Camera-type eye (tissue), 1 donor: ENCODE measurements at places on chromosomes 6 and 20. TPM values are rescaled to one million over a fixed set of nuclear protein-coding genes. Genes with fewer than 3 reads are reported as not detected.

Gene GABRR2
- total RNA-seq = 28.4 TPM

Gene FLOT1
- total RNA-seq = 68.1 TPM

Gene RXRB
- 34.6 TPM for total RNA-seq

Gene SPATS1
- not detected for total RNA-seq

Gene PI16
- 154 TPM for total RNA-seq

Gene CPNE5
- 10.8 TPM for total RNA-seq

Gene KCNQ2
- 31.6 TPM for total RNA-seq

Gene RAET1G
- total RNA-seq = not detected

Gene F13A1
- total RNA-seq = 45.1 TPM

Gene HRH3
- total RNA-seq = 1.3 TPM

Gene KHDC1L
- 1.0 TPM for total RNA-seq

Gene COL19A1
- total RNA-seq = 2.3 TPM

Gene EMILIN3
- total RNA-seq = 27.2 TPM

Gene ERVFRD-1
- total RNA-seq = not detected

Gene POU5F1
- total RNA-seq = not detected

Gene CARMIL1
- total RNA-seq = 33.8 TPM

Gene TAF8
- 29.4 TPM for total RNA-seq

Gene ENPP5
- total RNA-seq = 8.9 TPM

Gene PRKN
- total RNA-seq = 19.5 TPM

Gene MLIP
- total RNA-seq = 8.0 TPM

Gene CENPQ
- 11.0 TPM for total RNA-seq

Gene TMC2
- total RNA-seq = not detected

Gene SAPCD1
- 3.8 TPM for total RNA-seq

Gene GJA10
- 2.5 TPM for total RNA-seq

Gene E2F3
- 5.8 TPM for total RNA-seq

Gene TCFL5
- 14.0 TPM for total RNA-seq

Gene CRISP3
- total RNA-seq = 0.22 TPM

Gene TRIM31
- not detected for total RNA-seq

Gene TXLNB
- 13.7 TPM for total RNA-seq

Gene RCAN2
- 37.3 TPM for total RNA-seq

Gene HELZ2
- 25.6 TPM for total RNA-seq

Gene SLC22A2
- total RNA-seq = 1.3 TPM

Gene NTSR1
- total RNA-seq = 0.33 TPM

Gene ADGB
- 3.1 TPM for total RNA-seq

Gene TAAR6
- total RNA-seq = not detected

Gene PLAGL1
- total RNA-seq = 61.9 TPM

Gene LSM14B
- total RNA-seq = 59.3 TPM

Gene MLN
- total RNA-seq = not detected

Gene SLC22A7
- total RNA-seq = not detected

Gene DYNLT2
- 6.4 TPM for total RNA-seq

Gene C20orf144
- total RNA-seq = 0.22 TPM

Gene ABCC10
- total RNA-seq = 18.3 TPM

Gene FGD2
- total RNA-seq = 13.2 TPM

Gene DEFB124
- not detected for total RNA-seq

Gene TCF21
- total RNA-seq = not detected

Gene OXT
- not detected for total RNA-seq

Gene ABHD16B
- total RNA-seq = not detected

Gene ZBP1
- not detected for total RNA-seq

Gene PM20D2
- 38.7 TPM for total RNA-seq

Gene APOBEC2
- total RNA-seq = 31.3 TPM

Gene FABP7
- 213 TPM for total RNA-seq

Gene GRM4
- total RNA-seq = 8.1 TPM

Gene RHAG
- total RNA-seq = 3.5 TPM

Gene HLA-DRB5
- not detected for total RNA-seq

Gene LBP
- total RNA-seq = not detected
